ENCODE measurements at places on chromosomes 4 and X.

GRCh38 chr4:42673082-42673425, 16.1 kb upstream of the ATP8A1 start:
- peak; percentile 58 for DNase-seq

- DNase-seq: no peak
These were observed 1080.4 kb upstream of the INTU start for GRCh38 chr4:126552321-126552720.

DNA sequence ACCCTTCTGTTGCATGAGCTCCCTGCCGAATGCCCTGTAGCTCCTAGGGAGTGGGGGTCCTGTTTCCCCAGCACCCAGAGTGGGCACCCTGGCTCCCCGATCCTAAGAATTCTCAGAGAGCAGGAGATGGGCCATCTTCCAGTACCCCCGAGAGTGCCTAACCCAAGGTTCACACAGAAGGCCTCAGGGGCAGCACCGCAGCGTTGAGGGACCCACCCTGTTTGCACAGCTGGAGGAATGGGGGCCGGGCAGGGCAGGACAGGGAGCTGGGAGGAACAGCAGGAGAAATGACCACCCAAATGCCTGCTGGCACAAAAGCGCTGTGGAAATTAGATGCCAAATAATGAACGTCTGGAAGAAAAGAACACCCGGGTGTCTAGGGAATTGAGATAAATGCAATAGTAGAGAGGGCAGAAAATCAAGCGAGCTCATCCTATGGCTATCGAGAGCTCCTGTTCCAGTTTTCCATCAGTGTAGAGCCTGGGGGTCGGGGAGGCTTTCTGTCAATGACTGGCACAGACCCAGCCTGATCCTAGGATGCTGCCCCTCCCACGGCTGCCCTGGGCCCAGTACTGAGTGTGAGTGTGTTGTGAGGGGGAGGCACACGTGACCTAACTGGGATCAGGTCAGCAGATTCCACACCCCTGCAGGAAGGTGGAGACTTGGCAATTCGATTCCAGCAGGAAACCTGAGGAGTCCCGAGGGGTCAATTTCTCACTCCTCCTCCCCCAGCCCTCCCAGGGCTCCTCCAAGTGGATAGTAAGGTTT, 25.7 kb downstream of the SEPTIN6 start:
- DNase-seq: no peak

- DNase-seq: no peak
These were observed 140.7 kb downstream of the TMEM164 start for GRCh38 chrX:110143454-110144210.

DNA sequence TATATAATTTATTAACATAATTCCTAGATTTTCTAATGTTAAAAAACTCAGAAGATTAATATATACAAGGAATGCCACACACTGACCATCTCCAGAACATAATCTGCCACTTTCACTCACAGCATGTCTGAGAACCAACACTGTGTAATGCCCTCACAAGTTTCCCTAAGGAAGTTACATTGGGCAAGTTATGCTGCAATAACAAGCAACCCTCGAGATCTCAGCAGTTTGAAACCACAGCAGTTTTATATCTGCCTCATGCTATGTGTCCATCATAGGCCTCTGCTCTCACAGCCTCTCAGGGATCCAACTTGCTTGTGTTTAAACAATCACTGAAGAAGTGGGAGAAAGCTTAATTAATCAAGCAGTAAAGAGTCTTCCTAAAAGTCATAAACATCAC, 250.0 kb upstream of the SLC7A11 start:
- no peak for DNase-seq

DNA sequence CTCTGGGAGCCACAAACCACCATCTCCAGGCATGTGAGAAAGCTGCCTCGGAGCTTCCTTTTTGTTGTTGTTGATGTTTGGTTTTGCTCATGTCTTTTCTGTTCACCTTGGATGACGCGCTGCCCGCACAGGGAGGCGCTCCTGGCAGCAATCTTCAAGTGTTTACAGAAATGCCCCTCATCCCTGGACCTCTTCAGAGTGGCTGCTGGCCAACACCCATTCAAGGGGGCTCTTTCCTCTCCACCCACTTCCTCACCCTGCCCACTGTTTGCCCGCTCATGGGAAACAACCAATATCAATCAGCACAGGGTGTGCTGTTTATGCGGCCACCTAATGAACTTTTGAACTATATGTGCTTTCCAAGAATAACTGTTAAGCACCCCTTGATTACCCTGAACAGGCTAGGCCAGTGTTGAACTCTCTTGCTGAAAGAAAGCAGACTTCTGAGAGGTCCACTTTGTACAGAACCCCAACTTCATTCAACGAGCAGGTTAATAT, 355.1 kb upstream of the CLNK start:
- DNase-seq: no peak

DNA sequence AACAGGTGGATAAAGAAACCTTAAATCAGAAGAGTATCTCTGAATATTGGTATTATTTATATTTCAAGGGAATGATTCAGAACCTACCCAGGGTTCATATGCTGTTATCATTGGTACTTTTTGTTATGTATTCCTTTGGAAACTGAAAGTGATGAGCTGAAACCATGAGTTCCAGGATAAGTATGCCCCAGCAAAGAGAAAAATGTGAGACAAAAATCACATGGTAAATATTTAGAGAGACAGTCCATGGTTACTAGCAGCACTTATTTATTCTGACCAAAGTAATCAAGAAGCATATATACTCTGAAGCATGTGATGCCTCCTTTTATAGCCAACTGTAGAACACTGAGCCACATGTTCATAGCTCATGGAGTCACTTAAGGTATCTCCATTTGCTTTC, 277.7 kb downstream of the ARAP2 start:
- no peak for DNase-seq

GRCh38 chrX:54193085-54193821, 10.2 kb upstream of the FAM120C start:
- no peak for DNase-seq

DNA sequence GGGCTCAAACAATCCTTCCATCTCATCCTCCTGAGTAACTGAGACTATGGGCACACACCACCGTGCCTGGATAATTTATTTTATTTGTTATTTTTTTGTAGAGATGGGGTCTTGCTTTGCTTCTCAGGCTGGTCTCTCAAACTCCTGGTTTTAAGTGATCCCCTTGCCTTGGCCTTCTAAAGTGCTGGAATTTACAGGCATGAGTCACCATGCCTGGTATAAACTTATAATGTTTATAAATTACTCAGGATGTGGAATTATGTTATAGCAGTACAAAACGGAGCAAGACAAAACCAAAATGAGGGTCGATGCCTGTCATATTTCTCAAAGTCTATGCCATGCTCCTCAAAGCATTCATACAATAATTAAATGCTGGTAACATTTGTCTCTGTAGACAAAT, 29.8 kb upstream of the TEX13C start:
- DNase-seq: no peak

GRCh38 chr4:147560625-147561024, 56.6 kb upstream of the TMEM184C start:
- no peak for DNase-seq

- no peak for DNase-seq
These were observed 1511.0 kb upstream of the ADGRL3 start for GRCh38 chr4:59689149-59689548.

DNA sequence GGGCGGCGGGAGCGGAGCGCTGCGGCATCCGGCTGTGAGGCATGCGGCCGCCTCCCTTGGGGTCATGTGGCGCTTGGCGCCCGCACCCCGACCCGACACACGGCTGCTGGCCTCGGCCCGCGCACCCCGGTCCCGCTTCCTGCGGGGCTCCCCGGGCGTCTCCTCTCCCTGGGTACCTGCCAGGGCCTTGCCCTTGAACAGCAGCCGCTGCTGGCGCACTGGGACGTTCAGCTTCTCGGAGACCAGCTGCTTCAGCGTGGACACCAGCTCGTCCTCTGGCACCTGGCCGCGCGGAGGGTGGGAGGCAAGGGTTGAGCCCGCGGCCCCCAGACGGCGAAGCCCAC, 391 bp downstream of the UBL4A start:
- DNase-seq: peak; percentile 56

GRCh38 chrX:30228526-30228925, 1.9 kb upstream of the MAGEB3 start:
- DNase-seq: no peak

- no peak for DNase-seq
These were observed 50.7 kb downstream of the CHST7 start for GRCh38 chrX:46624090-46624786.

DNA sequence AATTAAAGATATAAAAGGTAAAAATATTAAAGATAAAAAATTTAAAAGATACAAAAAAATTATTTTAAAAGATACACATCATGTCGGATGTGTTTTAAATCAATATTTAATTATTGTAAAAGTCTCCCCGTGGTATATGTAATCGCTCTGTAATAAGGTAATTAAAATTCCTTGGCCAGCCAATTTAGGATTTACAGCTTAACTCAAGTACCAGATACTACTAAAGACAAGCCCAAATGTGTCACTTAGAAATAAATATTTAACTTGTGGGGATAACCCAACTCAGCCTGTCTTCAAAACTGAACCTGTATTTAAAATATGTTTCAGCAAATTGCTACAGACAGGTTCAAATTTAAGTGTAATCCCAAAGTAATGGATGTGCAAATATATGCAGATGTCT, 56.0 kb downstream of the GPR82 start:
- DNase-seq: no peak

GRCh38 chr4:149584722-149585121, 230.9 kb downstream of the IQCM start:
- no peak for DNase-seq

- DNase-seq: no peak
These were observed 20.1 kb downstream of the SLITRK4 start for GRCh38 chrX:143615851-143616250.

GRCh38 chr4:119536572-119537528, 91.8 kb downstream of the PDE5A start:
- no peak for DNase-seq

DNA sequence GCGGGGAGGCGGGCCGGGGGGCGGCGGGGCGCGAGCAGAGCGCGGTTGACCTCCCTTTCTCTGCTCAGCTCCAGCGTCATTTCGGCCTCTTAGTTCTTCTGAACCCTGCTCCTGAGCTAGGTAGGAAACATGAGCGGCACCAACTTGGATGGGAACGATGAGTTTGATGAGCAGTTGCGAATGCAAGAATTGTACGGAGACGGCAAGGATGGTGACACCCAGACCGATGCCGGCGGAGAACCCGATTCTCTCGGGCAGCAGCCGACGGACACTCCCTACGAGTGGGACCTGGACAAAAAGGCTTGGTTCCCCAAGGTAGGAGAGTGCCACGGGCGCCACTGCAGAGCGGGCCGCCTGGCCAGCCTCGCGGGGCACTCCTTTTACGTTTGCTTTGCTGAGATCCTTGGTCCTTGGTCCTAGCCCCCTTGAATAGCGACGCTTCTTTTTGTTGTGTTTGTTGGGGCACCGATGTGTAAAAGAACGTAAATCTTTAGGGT, at the start of gene HTATSF1:
TSS of gene HTATSF1 (plus strand) at position 37 of the 497 bp plus-strand sequence. CDS start at position 130, 93 bp downstream.
- DNase-seq: no peak

- no peak for DNase-seq
These were observed 75.4 kb downstream of the FAT4 start for GRCh38 chr4:125390126-125390525.

DNA sequence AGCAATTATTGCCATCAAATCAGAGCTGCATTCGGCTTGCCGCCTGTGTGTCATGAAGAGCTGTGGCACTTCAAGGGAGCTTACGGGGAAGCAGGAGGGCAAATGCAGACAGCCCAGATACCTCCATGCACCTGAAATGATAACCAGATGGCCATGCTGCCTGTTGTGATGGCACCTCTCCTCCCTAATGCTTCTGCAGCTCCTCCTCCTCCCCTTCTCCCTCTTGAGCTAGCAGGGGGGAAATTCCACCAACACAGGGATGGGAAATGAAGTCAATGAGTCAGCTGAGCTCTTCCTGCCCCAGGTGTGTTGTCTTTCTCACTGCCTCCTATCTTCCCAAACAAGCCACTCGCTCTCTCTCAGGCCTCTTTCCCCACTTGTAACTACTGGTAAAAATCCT, 565.0 kb downstream of the BCOR start:
- DNase-seq: no peak

- DNase-seq: peak; percentile 45
These were observed 569 bp downstream of the CXCR3 start for GRCh38 chrX:71617742-71618141.

GRCh38 chr4:140811429-140811828, 55.2 kb upstream of the TBC1D9 start:
- DNase-seq: no peak

GRCh38 chr4:117425636-117426035, 340.3 kb upstream of the TRAM1L1 start:
- no peak for DNase-seq

DNA sequence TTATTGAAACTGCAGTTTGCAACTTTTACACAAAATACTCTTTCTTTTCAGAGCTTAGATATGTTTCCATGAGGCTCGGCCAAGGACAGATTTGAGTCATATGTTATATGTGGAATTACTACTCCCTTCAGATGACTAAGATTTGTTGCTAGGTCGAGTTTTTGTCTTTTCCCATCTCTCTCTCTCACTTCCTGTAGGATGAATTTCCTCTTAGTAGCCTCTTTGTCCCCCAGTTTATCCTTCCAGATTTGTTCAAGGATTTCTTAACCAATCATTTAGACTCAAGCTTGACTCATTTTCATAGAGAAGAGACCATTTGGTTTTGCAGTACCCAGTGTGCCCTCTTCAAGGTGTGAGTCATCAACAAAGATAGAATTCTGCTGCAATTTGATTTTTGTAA, 209.2 kb downstream of the GLUD2 start:
- no peak for DNase-seq

DNA sequence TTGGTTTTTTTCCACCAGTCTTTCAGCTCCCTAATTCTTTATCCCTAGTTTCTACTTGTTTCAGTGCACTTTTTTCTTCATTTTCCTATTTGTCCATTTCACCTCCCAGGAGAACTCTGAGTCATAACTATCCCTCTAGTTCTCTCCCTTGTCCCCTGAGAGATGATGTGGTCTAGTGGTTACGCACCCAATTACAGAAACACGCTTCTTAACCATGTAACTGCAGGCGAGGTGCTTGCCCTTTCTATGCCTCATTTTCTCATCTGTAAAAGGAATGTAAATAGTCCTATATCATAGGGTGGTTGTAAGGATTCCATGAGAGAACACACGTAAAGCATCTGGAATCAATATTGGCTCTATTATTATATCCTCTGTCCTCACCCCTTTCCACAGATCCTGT, 8.8 kb upstream of the GRPR start:
- DNase-seq: no peak

GRCh38 chr4:123477711-123478209, 81.2 kb downstream of the SPRY1 start:
- DNase-seq: peak; percentile 93

GRCh38 chr4:56976837-56977320, 527 bp downstream of the NOA1 start:
- DNase-seq: peak; percentile 61

GRCh38 chrX:109964390-109964789, 38.5 kb upstream of the TMEM164 start:
- DNase-seq: no peak

GRCh38 chr4:41394481-41394894, 137.8 kb downstream of the UCHL1 start:
- no peak for DNase-seq

- DNase-seq: no peak
These were observed 195.4 kb upstream of the PGRMC2 start for GRCh38 chr4:128483041-128483440.

DNA sequence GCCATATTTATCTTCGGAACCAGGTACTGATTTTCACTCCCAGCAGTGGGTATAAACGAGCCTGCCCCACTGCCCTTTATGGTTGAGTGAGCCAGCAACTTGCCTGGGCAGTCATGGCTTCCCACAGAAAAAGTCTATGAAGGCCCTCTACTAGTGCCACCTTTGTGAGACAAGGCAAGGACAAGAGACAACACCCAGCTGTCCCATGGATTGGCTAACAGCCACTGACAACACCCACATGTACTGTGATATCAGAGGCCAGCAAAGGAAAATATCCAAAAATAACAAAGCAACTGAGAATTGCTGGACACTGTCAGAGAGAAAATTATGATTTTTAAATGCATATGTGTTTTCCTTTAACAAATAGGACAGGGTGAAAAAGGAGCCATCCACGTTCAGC, 248.4 kb upstream of the TTC29 start:
- no peak for DNase-seq

All from activated CD8-positive, alpha-beta memory T cell treated with anti-CD3 and anti-CD28 coated beads, Interleukin-2, amount 10 ng/mL, durations not matched to agents 7 days and 5 days (primary cell).